NCI-H1436 treated with DMSO at 0.1 percent for 48 hours (cell line): ENCODE measurements at places on chromosomes 4 and X.

- DNase-seq, result no peak
Measured at GRCh38 chr4:4426511-4427120, 39.7 kb downstream of the NSG1 start.

DNA sequence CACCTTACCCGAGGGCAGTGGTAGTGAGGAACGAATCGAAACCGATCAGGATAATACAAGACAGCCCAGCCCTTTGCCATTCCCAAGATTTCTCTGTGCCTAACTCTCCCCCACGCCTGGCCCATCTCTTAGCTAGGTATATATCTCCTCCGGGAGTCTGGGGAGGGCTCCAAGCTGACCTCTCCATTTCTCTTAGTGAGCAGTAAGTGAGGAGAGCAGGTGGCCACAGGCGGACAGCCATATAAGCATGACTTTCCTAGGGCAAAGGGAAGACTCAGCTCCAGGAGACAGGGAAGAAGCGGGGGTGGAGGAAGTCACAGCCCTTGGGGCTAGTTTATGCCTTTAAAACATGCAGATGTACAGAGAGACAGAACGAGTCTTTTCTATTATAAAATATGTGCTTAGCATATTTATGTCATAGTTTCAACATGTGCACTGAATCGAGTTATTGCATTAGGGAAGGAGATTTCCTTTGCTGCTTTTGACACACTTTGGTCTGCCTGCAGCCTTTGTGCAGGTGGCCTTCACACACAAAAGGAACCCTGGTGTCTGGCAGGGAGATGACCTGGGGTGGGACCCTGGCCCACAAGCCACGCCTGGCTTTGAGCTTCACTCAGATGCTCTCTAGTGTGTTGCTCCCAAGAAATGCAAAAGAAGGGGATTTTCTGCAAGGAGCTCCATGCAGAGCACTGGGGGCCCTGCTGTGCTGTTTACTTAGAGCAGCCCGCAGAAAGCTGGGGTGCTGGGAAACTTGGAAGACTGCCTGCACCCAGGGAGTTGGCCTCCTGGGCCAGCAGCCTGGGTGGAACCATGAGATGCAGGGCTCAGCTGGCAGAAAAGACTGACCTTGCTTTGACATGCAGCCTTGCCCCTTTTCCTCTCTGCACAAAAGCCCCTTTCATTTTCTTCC, 613.3 kb downstream of the BCOR start:
- no peak for DNase-seq

DNA sequence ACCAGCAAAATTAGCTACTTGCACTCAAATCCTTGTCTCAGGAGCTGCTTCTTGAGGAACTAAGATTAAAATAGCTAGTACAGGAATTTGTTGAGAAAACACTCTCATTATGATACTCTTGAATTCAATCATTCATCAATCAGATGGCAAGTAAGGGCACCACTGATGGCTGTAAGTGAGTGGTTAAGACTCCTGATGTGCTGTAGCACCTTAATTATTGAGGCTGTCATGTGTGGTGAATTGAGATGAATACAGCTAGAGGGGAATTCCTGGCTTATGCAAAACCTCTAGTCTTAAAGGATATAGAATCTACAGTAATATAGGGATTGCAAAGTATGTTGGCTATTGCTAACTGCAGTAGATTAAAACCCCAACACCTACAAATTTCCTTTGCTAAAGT, 509.1 kb downstream of the IQCM start:
- no peak for DNase-seq

GRCh38 chr4:101064541-101065180, 282.7 kb downstream of the PPP3CA start:
- DNase-seq, result no peak

GRCh38 chr4:67575232-67576058, 16.9 kb downstream of the STAP1 start:
- DNase-seq, result peak; percentile 58

- DNase-seq, result no peak
Measured at GRCh38 chrX:49884290-49884862, 5.1 kb downstream of the USP27X start.

DNA sequence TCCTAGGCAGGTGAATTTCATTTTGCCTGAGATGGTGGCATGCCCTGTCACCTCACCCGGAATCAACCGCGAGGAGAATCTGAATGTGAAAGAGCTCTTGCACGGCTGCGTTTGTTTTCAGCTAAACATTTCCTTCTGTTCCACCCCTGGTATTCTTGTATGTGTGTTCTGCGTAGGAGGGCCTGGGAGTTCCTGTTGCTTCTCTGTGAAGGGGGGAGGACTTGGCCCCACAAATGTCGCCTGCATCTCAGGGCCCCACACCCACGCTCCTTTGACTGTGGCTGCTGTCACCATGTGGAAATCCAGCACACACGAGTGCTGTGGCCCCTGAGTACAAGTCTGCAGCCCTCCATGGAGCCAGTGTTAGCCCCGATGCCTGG, 45.8 kb upstream of the CLCN4 start:
- no peak for DNase-seq

- DNase-seq, result no peak
Measured at GRCh38 chr4:186015212-186015817, 53.6 kb upstream of the TLR3 start.

DNA sequence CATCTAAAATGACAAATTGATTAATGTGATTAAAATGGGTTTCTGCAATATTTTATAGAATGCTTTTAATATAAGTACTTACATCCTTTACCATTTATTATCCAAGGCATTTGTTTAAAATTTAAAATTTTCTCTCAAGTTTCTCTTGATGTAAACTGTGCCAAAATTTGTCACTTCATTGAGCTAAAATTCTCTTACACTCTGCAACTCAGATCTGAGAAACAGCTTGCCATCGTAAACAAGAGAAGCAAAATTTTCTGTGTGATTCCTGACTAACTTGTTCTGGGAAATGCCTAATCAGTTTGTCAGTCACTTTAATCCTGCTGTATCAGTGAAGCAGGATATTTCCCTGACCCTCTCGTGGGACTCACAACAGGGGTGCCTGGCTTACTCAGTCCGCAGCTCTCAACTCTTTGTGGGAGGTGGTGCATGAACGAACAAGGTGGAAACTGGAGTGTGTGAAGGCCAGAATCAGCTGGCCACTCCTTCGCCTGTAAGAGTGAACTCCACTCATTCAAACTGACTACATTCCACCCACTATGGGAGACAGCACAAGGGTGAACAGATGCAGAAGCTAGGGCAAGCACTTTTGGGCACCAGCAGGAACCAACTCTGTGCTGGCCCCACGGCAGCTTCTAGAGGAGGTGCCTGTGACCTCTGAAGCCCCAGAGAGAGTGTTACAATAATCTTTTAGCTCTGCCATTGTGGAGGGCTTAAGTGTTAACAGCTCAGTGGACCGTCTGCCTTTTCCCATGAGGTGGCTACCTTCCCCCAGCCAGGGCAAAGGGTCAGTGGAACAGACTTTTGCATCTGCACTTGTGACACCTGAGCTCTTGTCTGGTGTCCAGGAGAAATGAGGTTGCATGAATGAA, 349.4 kb downstream of the FAT4 start:
- no peak for DNase-seq

- DNase-seq, result no peak
Measured at GRCh38 chr4:57095245-57095644, 14.9 kb downstream of the IGFBP7 start.

DNA sequence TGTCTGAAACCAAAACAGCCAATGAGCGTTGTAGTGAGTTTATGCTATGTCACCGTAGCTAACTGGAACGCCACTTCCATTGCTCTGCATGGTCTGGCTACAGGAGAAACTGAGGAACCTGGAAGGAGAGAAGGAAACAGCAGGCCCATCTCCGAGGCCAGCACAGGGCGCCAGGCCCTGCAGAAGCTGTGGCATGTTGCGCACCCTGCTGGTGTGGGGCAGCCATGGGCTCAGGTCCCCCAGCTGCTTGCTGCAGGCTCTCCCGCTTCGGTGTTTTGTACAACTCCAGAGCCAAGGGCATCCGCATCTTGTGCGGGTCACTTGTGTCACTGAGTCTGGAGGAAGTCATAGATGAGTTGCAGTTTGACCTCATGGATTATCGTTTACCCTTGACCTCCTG, 89.2 kb downstream of the AFAP1 start:
- DNase-seq, result no peak

GRCh38 chr4:22762548-22762947, 69.8 kb downstream of the GBA3 start:
- no peak for DNase-seq

GRCh38 chr4:56764223-56764622, 57.3 kb downstream of the SPINK2 start:
- DNase-seq, result no peak

- DNase-seq, result no peak
Measured at GRCh38 chr4:156799121-156799589, 172.4 kb downstream of the PDGFC start.

DNA sequence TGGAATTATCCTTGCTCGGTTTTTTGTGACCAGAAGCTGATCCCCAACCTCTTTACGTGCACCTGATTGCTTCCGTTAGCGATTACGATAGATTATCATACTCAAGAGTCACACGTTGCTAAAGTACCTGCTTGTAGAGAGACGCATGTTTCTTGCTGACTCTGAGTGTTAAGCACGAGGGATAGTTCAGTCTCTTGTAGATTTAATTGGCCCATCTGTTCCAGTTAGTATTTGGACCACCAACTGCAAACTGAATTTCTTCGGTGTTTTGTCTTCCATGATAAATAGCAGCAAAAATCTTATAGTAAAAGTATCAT, 516 bp upstream of the COX18 start:
- no peak for DNase-seq

DNA sequence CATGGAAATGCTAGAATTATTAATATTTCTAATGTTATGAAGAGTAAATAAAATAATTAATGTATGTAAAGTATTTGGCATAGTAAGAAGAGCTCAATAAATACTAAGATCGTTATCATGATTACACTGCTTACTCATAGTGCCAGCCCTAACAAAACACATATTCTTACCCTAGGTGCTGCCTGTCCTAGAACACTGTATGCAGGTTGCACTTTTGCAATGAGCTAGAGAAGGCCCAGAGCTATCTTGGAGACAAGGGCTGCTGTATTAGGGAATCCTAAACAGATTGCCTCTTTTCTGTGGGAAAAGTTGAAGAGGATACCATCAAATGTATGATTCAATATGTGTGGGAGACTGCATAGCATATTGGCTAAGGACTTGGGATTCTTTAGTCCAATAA, 48.0 kb upstream of the TMEM164 start:
- no peak for DNase-seq

- no peak for DNase-seq
Measured at GRCh38 chr4:100797791-100798190, 280.0 kb upstream of the EMCN start.

- no peak for DNase-seq
Measured at GRCh38 chr4:81792521-81792920, 320.8 kb upstream of the RASGEF1B start.

DNA sequence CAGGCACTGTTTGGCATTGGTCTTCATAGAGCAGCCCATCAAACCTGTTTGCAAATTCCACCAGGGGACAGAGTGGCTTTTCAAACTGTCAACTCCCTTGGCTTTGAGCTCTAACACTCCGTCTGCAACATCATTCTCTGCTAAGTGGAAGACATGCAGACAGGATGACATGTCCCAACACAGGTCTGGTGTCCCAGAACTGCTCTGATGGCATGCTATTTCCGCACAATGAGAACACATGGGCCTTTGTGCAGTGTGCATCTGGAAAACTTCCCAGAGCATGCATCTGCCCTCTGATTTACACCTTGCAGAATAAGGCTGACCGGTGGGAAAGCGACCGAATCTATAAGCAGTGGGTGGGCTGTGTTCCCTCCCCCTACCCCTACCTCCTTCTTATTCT, 212.8 kb upstream of the GYPA start:
- no peak for DNase-seq

DNA sequence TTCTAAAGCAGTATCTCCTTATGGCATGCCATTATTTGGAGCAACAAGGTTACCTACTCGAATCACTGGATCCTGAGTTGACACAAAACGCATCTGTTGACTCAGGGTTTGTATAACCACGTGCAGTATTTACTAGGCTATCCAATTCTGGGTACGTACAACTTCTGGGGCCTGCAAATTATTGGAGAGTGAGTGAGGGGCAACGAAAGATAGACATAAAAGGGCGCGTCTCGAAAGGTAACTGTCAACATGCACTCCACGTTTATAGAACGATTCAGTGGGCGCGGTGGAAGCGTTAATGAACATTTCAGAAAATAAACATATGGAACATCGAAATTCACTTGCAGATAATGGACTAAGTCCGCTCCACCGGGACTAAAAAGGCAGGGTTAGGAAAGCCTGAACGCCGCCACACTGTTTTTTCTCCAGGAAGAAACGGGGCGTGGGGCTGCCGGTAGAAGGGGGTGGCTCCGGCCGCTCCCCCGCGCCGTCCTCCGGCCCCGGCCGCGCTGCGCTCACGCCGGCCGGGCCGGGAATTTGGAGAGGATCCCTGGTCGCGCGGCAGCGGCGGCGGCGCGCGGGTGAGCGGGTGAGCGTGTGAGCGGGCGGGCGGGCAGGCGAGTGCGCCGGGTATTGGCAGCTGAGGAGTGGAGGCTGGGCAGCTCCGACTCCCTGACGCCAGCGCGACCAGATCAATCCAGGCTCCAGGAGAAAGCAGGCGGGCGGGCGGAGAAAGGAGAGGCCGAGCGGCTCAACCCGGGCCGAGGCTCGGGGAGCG, at the start of gene SMAD1:
SMAD1 (plus strand) TSS at position 690 of the 778 bp plus-strand sequence. CDS start 32,761 bp downstream, outside the sequence.
- DNase-seq, result no peak

DNA sequence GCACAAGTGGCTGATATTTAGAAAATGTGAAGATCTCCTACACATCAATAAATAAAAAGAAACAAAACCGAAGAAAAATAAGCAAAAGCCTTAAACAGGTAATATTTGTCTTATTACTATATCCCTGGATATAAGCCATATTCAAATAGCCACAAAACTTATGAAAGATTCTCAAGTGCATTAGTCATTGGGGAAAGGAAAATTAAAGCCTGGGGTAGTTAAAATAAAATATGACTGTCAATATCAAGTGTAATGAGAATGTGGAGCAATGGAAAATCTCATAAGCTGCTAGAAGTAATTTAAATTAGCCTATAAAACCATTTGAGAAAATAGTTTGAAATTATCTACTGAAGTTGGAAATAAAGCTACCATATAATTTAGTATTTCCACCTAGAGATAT, 399.9 kb downstream of the GASK1B start:
- no peak for DNase-seq

GRCh38 chr4:164997324-164997723, 19.9 kb upstream of the TRIM61 start:
- no peak for DNase-seq

GRCh38 chrX:130419263-130419662, 17.5 kb downstream of the RBMX2 start:
- no peak for DNase-seq
